ENCODE measurements at places on chromosomes 7 and 10. TPM values are rescaled to one million over a fixed set of nuclear protein-coding genes. Genes with fewer than 3 reads are reported as not detected.

The CASD1 gene
- total RNA-seq, result 10.5 TPM

The CFAP46 gene
- total RNA-seq, result 2.1 TPM

The ERVW-1 gene
- not detected for total RNA-seq

The UNCX gene
- not detected for total RNA-seq

The PTN gene
- total RNA-seq, result not detected

The VAX1 gene
- total RNA-seq, result 0.25 TPM

The AKR1C2 gene
- total RNA-seq, result 823 TPM

The C1QL3 gene
- total RNA-seq, result not detected

The CBLL1 gene
- total RNA-seq, result 41.4 TPM

The CDK1 gene
- total RNA-seq, result 193 TPM

The NKX1-2 gene
- total RNA-seq, result 0.02 TPM

The SERPINE1 gene
- total RNA-seq, result 11.9 TPM

The TRIM56 gene
- total RNA-seq, result 12.9 TPM

The CCDC126 gene
- 16.4 TPM for total RNA-seq

The AKR1C8 gene
- 0.10 TPM for total RNA-seq

The IFIT1B gene
- total RNA-seq, result not detected

The STEAP1B gene
- 5.4 TPM for total RNA-seq

The MOGAT3 gene
- not detected for total RNA-seq

The ATG9B gene
- 0.25 TPM for total RNA-seq

DNA sequence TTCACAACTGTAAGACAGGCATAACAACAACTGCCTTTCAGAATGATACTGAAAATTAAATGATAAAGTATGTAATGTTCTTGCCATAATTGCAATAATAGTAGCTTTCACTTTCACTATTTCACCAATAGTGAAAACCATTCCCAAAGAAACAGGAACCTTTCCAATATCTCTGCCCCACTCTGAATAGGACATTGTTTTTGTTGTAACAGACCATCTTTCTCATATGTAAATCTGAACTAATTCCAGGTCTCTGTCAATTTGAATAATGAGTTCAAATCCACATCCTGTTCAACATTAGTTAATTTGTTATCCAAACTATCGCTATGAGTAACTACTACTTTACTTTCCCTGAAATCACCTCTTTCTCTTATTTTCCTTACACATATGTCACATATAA lies 148.0 kb downstream of the LRRN3 start:
- DNase-seq, result no peak

GRCh38 chr10:115948465-115948864 lies 324.5 kb downstream of the GFRA1 start:
- no peak for DNase-seq

- DNase-seq, result no peak
Measured at GRCh38 chr7:94391726-94392392, 2.8 kb upstream of the COL1A2 start.

- DNase-seq, result no peak
Measured at GRCh38 chr7:132956556-132956955, 125.3 kb downstream of the CHCHD3 start.

- no peak for DNase-seq
Measured at GRCh38 chr7:45971661-45972175, 50.6 kb upstream of the IGFBP3 start.

DNA sequence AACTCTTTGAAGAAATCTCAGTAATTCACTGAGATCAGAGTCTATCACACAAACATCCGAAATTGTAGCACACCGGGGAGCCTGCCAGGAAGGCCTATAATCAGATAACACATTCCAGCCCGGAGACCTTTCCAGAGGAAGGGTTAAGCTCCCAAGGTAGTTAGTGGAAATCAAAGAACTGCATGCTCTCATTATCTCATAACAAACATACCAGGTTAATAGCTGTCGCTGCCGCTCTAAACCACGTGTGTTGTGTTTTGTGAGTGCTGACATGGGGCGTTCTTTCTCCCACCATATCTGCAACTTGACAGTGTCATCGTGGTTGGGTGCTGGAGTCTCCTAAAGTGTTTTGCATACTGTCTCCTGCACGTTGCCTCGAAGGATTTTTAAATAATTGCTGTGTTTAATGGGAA lies 120.7 kb upstream of the CARD11 start:
- no peak for DNase-seq

DNA sequence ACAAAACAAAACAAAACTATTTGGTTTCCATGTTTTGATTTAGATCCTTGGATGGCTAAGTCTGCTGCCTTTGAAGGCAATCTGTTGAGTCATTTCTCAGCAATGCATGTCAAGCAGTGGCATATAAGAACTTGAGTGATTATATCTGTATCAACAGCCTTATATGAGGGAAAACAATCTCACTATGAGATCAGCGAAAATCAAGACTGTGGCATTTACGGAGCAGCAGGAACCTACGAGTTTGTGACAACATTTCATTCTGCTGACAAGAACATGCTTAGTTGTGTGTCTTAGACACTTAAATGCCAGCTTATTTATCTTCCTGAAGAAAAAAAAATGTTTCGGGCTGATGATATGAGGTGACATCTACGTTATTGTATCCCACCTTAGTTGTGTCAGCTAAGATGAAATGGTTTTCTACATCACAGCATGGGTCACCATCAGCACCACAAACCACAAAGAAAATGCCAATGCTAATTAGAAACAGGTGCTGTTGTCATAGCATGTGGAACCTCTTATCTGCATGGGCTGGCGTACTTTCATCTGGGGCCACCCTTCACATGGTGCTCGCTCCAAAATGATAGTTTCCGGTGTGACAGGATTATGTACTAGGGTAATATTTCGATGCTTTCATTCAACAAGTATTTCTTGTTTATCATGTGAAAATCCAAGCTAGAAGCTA lies 1085.5 kb downstream of the SORCS1 start:
- peak; percentile 84 for DNase-seq

- DNase-seq, result no peak
Measured at GRCh38 chr10:132167041-132167674, 19.6 kb upstream of the DPYSL4 start.

GRCh38 chr10:113442336-113442735 lies 110.5 kb upstream of the HABP2 start:
- DNase-seq, result no peak

DNA sequence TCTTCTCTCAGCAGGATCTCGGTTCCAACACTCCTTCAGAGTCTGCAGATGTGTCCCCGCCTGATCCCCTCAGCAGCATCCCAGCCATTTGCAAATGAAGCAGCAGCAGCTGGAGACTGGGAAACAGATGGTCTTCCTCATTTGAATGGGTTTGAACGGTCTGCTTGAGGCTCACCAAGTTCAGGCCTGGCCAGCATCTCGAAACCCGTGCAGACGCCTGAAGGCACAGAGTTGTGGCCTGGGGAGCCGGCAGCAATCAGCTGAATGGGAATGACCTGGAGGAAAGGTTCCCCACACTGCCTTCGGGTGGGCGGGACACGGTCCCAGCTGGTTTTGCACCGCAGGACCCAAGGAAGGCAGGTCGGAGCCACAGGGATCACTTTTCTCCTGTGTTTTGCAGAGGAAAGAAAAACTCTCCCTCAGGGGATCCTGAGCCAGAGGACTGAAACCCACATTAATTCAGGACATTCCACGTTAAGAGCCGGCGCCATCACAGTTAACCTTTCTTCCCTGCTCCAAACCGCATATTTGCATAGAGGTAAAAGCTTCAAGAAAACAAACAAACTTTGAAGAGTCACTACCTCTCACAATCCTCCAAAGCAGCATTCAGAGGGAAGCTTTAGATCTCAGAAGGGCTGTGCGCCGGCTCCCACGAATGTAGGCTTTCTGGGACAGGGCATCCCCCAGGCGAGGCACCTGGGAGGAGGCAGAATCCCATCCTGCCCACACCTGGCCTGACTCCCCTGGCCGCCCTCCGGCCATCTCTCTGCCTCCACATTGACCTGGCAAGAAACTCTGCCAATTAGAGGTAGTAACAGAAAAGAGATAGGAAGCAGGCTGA lies 17.7 kb downstream of the FGFR2 start:
- no peak for DNase-seq

GRCh38 chr7:42236976-42237810 lies at the start of gene GLI3:
GLI3 (minus strand) TSS chr7:42237209; CDS start chr7:42223253, 13,956 bp downstream.
- peak; percentile 85 for DNase-seq

- DNase-seq, result peak; percentile 56
Measured at GRCh38 chr10:93080350-93081046, 6.8 kb downstream of the CYP26A1 start.

DNA sequence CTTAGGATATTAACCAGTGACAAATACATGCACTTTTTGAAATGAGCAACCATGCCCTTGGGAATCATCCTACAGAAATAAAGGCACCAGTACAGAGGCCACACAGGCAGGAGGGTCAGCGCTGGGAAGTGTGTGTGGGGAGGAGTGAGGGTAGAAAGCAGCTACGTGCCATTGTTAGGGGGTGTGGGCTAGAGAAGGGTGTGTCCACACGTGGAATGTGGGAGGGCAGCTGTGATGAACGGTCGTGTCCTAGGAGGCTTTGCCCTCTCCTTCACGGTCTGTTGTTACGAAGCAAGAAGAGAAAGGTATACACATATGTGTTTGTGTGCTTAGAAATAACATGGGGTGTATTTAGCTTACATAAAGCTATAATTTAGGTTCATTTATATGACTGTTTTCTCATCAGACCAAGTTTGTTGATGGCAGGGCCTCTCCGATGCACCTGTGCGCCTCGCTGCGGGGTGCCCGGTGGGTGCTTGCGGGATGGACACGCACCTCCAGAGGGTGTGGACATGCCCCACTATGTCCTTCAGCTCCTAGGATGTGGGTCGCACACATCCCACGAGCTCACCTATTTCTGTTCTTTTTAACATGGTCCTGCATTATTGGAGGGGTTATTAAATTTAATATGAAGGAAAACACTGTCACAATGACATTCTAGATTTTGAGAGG lies 16.9 kb upstream of the GET4 start:
- DNase-seq, result no peak

GRCh38 chr7:153641199-153641598 lies 411.0 kb upstream of the DPP6 start:
- no peak for DNase-seq

- DNase-seq, result no peak
Measured at GRCh38 chr10:73905256-73906020, 5.5 kb upstream of the PLAU start.

- DNase-seq, result no peak
Measured at GRCh38 chr7:101205901-101206664, 5.2 kb upstream of the MOGAT3 start.
